ENCODE measurements at places on chromosomes 3 and 15. TPM values are rescaled to one million over a fixed set of nuclear protein-coding genes. Genes with fewer than 3 reads are reported as not detected.

TBC1D2B gene
- 45.3 TPM for total RNA-seq

CAMKV gene
- 518 TPM for total RNA-seq

SPCS1 gene
- total RNA-seq: 62.4 TPM

PRR20G gene
- not detected for total RNA-seq

SLMAP gene
- 52.0 TPM for total RNA-seq

FBXW12 gene
- 0.66 TPM for total RNA-seq

- no peak for DNase-seq
Observed at GRCh38 chr3:43190670-43191069, 84.8 kb upstream of the POMGNT2 start.

DNA sequence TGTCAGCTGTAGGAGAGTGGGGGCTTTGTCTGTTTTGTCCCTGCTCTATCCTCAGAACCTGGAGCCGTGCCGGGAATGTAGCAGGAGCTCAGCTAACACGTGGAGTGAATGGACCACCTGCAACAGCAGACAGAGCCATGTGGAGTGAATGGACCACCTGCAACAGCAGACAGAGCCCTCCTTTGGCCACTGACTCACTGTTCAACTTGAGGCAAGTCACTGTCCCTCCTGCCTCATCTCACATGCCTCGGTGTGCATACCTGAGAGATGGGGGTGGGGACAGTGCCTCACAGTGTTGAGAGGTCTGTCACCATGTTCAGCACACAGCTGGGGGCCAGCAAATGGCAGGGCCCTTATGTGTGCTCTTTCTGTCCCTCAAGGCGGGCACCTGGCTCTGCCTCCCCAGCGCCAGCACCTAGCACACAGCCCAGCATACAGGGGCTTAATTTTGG lies 27.9 kb downstream of the FEM1B start:
- no peak for DNase-seq

GRCh38 chr15:65056868-65057548 lies 10.8 kb downstream of the RASL12 start:
- DNase-seq: no peak

DNA sequence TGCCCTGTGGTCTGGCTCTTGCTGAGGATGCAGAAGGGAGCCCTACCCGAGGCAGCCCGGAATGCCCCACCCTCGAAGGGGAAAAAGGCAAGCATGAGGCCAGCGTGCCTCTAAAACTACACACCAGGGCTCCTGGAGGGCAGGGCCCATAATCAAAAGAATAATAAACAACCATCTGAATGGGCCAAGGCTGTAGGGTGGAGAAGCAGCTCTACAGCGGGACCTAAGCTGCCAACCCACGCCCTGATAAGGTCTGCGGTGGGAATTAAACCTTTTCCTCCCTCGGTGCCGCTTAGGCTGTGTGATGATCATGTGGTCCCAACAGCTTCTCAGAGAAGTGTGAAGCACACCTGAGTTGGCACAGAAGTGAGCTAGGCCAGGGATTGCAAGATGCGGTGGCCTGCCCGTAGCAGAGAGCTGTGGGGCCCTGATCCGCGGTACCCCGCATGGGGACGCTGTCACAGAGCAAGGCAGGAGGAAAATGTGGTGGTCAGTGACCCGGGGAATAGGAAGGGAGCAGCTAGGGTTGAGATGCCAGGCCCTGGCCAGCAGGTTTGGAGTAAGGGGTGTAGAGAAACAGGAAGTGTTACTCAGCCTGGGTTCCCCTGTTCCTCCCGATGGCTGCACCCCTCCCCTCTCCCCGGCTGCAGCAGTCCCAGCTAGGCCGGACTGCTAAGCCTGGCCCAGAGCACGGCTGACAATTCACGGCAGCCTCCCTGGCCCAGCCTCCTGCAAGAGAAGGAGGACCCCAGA lies 1.1 kb upstream of the C15orf62 start:
- no peak for DNase-seq

DNA sequence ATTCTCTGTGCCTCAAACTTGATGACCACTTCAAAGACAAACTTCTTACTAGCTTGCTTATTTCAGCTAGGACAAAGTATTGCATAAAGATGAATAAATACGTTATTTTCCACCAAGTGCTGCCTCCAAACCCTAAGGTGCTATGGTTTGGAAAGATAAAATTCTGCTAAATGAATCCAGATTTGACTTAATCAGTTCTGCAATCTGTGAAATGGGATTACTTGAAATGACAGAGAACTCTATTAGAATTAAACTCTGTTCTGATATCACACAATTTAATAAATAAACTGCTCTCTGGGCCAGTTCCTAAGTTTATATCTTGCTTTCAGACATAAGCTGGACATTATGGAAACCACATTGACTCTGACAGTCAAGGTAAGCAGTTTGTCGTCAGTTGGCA lies 338.8 kb upstream of the SEMA6D start:
- no peak for DNase-seq

GRCh38 chr3:183845608-183846288 lies 20.4 kb upstream of the MAP6D1 start:
- no peak for DNase-seq

DNA sequence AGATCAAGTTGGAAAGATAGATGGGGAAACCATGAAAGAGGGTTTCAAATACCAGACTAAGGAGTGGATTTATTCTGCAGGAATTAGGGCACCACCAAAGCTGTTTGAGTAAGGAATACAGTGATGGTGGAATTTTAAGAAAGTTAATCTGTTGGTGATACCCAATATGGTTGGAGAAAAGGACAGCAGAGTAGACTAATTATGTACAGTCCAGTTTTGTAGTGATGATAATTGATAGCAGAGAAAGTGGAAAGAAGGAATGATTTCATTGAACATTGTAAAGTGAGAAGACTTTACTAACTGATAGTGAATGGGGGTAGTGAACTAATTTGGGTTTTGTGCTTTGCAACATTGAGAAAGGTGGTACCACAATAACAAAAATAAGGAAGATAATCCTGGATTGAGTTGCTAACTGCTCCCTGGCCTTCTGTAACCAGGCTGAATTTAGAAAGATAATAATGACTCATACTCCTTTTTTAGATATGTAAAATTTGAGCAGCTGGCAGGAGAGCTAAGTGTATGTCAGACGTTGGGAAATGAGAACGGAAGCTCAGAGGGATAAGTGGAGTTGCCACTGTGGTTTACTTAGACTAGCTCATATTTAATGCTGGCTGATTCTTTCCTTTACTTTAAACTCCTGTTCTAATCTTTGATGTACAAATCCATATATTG lies 16.9 kb downstream of the TCAIM start:
- no peak for DNase-seq

- DNase-seq: no peak
Observed at GRCh38 chr15:58593870-58594269, 155.6 kb downstream of the ADAM10 start.

DNA sequence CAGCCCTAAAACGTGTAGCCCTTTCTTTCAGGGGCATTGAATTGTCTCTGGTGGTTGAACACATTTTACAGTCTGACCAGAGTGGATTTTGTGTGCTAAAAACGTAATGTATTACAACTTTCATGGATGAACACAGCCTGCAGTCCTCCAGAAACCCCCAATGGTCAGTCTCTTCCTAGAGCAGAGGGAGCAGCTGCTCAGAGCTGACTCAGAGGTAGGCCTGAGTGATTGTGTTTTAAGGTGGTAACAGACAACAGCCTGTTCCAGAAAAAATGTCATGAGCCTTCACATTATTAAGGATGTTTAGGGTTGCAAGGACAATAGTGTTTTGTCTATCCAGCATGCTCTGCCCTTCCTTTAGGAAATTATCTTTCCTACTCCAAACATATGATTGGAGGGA lies 34.5 kb upstream of the CTNNB1 start:
- no peak for DNase-seq

- no peak for DNase-seq
Observed at GRCh38 chr3:64417816-64418215, 192.6 kb upstream of the PRICKLE2 start.

DNA sequence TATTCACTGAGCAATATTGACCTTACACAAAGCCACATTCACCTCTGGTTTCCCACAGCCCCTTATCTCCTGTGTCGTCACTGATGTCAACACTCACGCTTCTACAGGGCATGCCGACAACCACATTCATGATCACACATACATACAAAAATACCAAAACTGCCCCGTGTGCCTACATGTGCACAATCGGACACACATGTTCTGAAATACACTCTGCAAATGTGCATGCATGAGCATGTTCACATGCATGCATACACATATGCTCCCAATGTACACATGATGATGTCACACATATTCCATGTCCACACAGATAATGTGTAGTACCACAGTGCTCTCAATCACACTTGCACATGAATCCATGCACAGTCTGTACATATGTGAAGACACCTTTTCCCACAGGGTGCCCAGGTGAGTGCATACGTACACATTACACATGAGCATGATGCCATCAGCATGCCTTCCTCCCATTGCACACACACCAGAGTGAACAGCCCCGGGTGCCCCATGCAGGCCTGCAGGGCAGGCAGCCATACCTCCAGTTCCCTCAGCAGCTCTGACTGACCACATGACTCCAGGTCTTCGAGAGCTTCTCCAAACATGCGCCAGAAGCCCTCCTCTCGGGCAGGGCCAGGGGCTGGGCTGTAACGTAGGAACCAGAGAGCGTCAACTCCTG lies 37.0 kb downstream of the GRIP2 start:
- peak; percentile 4 for DNase-seq

- no peak for DNase-seq
Observed at GRCh38 chr3:86800116-86800515, 190.8 kb downstream of the VGLL3 start.

DNA sequence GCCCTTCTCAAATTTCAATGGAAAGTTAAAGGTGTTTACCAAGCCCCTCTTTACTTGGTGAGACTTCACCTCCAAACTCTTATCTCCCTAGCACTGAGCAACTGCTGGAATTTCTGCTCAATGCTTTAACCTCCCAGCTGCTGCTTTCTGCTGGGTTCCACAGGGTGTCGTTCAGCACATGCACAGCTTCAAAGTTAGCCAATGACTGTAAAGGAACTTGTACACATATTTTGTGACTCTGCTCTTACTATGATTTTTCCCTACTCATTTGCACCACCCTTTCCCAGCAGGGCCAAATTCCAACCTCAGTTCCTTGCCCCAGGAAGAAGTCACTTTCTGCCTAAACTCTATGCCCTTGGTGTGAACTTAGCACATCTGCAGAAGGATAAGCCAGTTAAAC lies 89.7 kb downstream of the ULK4 start:
- no peak for DNase-seq

- DNase-seq: no peak
Observed at GRCh38 chr3:195065142-195065863, 205.7 kb downstream of the XXYLT1 start.

- DNase-seq: no peak
Observed at GRCh38 chr3:119967353-119968006, 126.8 kb downstream of the GSK3B start.

GRCh38 chr3:11155341-11156025 lies 1.2 kb downstream of the HRH1 start:
- peak; percentile 76 for DNase-seq
